ENCODE measurements at places on chromosomes 11 and 22.

DNA sequence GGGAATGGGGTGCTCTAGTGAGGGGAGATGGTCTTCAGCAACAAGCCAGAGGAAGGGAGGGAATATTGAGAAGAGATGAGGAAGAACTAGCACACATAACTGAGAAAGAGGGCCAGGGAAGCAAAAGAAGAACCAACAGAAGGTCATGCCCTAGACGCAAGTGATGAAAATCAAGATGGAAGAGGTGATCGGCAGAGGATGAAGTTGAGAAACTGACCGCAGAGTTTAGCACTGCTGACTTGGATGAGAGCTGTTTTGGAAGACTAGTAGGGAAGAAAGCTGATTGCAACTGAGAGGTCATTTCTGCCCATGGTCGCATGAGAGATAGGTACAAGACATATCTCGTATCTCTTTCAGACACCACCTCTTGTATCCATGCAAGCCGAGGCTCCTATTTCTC lies 2.9 kb downstream of the SPINDOC start:
- no peak for DNase-seq

- no peak for DNase-seq
Observed at GRCh38 chr11:134691295-134691873, 279.3 kb upstream of the B3GAT1 start.

DNA sequence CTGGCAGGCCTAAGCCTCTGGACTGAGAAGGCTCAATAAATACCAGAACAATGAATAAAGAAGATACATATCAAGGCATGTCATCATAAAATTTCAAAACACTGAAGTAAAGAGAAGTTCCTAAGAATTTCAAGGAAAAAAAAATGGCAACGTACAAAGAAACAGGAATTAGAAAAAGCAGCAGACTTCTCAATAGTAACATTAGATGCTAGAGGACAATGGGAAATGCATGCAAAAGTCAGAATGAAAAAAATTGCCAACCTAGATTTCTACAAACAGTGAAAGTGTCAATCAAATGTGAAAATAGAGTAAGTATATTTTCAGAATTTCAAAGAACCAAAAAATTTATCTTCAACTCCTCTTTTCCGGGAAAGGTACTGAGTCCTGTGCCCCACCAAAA lies 125.0 kb downstream of the KCNC1 start:
- no peak for DNase-seq

DNA sequence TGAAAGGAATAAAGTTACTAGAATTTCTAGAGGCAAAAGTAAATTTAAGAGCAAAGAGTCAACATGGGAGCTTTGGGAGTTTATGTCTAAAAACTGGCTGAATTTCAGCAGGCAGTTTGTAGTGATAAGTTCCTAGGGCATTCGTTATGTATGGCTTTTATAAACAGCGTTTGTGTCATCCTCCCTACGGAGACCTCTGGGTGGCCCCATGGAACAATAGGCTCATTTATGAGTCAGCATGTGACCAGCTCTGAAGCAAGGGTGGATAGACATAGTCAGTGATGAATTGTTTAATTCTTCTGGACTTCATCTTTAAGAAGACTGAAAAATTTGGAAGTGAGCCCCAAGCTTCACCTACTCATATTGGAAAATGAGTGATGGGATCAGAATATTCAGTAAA lies 37.1 kb downstream of the SVIP start:
- no peak for DNase-seq

DNA sequence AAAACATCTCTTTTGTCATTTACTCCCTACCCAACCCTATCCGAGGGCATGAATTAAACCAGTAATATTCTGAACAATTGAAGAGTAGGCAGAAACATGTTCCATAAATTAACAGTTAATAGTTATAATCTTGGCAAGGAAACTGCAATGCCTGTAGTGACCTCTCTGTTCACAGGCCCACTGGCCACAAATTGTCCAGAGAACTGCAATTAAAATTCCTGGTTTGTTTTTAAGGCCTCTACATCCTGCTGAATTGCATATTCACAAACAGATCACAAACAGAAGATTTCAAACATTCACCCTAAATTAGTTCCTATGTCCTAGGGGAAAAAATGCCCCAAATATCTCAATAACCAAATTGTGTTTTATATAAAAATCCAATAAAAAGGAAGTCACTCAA lies 143.2 kb upstream of the TRPC6 start:
- no peak for DNase-seq

- DNase-seq: no peak
Observed at GRCh38 chr22:36918586-36919284, 5.3 kb downstream of the CSF2RB start.

DNA sequence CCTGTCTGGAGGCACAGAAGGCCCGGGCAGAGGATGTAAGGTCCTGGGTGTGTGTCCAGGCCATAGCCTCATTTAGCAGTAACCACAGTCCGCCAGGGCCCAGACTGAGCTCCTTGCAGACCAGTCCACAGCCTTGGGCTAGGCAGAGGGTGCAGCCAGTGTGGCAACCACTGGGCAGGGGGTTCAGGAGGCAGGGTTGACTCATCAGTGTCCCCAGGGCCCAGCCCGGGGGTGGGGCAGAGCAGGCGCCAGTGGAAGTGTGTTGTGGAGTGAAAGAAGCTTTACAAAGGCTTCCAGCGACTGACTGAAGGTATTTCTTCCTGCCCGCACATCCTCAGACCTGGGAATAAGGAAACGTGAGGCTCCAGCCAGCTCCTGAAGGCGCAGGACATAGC lies 27.7 kb upstream of the WNT11 start:
- no peak for DNase-seq

DNA sequence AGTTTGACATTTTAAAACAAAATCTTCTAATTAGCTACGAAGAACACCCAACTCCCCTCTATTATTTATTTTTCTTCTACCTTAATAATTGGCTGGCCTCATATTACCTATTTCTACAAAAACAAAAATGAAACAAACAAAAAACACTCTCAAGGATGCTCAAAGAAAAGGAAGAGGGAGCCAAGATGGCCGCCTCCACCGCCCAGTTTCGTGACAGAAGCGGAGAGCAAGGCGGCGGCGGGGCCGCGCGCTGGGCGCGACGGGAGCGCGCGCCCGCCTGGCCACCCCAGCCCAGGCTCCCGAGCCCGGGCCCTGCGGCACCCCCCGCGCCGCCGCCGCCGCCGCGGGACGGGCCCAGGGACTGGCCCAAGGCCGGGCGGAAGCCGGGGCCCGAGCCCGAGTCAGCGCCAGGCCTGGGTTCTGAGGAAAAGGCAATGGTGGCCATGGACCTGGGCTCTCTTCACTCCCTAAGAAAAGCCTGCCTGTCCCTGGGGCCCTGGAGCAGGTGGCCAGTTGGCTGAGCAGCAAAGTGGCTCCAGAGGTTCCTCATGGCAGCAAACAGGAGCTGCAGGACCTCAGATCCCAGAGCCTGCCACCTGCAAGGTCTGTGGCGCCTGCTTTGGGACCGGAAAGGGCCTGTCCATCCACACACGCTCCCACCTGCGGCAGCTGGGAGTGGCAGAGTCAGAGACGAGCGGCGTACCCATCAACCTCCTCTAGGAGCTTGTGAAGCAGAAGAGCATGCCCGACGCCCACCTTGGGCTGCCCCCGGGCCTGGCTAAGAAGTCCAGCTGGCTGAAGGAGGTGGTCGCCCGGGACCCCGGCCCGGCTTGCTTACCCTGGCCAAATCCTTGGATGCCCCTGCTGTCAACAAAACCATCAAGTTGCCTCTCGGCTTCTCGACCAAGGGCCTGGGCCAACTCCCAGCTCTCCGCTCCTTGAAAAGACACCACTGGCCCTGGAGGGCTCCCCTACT lies 543.2 kb upstream of the CCDC179 start:
- no peak for DNase-seq

DNA sequence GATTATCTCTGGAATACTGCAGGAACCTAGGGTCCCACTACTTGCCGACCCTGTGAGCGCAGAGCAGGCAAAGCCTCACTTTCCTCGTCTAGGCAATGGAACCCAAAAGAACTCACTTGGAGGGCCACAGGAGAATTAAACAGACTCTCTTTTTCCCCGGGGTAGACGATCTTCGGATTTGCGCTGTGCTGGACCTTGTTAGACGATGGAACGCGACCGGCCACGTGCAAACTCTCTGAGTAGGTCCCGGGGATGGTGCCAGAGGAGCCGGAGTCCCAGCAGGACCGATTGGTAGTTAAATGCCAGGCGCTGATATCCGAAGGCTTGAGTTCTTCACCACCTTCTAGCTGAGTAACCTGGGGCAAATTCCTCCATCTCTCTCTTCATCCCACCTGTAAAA lies 1.0 kb upstream of the SLC1A2 start:
- no peak for DNase-seq

GRCh38 chr11:73141031-73141308 lies 1.1 kb downstream of the FCHSD2 start:
- DNase-seq: no peak

- DNase-seq: no peak
Observed at GRCh38 chr22:40334060-40334459, 12.2 kb upstream of the ADSL start.

DNA sequence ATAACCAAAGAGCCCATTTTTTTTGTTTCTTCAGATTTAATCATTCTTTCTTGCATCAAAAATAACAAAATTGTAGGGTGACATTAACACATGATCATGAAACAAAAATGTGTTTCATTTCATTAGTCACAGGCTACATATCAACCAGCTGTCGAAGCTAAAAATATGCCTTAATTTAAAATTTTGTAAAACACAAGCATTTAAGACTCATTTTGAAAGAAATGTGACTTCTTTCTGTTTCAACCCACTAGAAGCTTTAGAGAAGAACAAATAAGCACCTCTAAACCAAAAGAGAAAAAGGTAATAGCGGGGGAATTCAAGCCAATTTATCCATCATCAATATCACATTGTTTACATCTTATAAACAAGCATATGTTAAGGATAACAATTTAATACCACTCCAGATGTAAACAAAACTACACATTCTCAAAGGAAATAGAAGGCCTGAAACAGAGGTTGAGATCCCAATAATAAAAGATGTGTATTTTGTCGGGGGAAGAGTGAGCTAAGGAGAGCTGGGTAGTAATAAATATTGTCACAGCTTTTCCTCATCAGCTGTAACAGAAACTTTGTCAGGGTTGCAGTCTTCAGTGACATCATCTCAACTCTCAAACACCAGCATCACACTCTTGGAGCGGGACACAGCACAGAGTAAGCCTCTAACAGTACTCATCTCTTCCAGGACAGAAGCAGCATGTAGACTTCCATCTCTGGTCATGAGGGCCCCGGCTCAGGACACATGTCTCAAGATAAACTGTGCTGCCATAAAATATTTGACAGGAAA lies 42.0 kb downstream of the ALG9 start:
- DNase-seq: no peak

- DNase-seq: no peak
Observed at GRCh38 chr11:9462172-9462799, 1.5 kb downstream of the ZNF143 start.

DNA sequence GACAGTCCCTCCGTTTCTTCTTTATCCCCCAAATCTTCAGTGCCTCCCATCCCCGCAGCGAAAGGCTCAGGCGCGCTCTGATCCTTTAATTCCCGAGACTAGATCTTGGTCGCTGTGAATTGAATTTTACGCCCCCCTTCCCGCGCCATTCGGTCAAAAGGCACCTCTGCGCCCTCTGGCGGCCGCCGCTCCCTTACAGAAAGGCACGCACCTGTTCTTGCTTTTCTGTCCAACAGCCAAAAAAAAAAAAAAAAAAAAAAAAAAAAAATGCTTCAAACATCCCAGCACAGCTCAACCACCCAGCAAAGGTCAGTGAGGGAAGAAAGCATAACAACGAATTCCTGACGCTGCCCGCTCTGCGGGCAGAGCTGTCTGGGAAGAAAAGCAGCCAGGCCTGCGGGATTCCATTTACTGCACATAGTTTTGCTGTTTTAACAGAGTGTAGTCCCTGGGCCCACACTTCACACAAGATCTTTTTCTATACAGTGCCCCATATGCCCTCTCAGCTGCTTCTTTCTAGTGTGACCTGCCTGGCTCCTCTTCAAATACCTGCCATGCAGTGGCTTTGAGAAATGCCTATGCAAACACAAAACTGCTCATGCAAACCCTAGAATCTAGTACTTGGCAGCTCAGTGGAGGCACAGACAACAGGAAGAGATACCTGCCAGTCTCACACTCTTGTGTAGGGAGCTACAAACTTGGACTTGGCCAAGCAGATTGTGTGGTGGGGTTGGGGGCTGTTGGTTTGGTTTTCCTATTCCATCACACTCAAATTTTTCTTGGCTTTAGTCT lies 1.3 kb upstream of the ESAM start:
- DNase-seq: peak; percentile 89

- DNase-seq: no peak
Observed at GRCh38 chr11:82869657-82870056, 30.6 kb downstream of the PRCP start.

DNA sequence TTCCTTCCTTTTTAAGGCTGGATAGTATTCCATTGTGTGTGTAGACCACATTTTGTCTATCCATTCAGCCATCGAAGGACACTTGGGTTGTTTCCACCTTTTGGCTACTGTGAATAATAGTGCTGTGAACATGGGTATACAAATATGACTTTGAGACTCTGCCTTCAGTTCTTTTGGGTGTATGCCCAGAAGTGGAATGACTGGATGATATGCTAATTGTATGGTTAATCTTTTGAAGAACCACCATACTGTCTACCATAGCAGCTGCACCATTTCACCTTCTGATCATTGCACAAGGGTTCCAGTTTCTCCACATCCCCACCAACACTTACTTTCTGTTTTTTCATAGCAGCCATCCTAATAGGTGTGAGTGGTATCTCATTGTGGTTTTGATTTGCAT lies 30.3 kb downstream of the SGSM1 start:
- DNase-seq: no peak

DNA sequence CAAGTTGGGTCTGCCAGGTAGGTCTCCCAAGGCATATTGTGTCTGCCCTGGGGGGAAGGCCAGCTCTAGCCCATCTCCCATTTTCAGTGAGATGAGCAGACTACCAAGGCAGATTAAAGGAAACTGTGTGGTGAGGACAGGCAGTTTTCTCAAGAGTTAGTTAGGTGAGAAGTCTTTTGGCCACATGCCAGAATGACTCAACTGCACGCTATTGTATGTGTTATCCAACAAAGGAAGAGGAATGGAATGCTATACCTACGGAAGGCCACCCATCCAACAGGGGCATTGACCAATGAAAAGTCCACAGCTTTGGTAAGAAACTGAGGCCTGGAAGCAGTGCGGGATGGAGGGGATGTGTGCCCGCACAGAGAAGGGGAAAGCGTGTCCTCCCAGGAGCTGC lies 941.7 kb downstream of the NTM start:
- no peak for DNase-seq

DNA sequence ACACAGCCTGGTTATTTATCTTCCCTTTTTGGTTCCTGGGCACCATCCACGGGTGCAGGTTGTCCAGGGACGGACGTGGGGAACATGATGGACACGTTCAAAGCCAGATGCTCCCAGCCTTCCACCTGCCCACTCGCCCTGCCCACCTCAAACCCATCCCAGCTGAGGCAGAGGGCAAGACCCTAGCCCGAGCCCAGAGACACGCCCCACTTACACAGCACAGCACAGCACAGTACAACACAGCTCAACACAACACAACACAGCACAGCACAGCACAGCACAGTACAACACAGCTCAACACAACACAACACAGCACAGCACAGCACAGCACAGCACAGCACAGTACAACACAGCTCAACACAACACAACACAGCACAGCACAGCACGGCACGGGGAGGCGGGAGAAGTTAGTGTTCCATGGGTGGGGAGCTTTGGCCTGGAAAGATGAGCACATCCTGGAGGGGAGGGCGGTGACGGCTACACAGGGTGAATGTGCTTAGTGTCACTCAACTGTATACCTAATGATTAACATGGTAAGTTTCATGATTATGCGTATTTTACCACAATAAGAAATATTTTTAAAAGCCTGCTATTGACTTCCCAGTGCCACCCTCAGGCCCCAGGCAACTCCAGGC lies 1507.5 kb downstream of the BRD1 start:
- no peak for DNase-seq

GRCh38 chr11:91104237-91104636 lies 881.4 kb upstream of the CHORDC1 start:
- no peak for DNase-seq

Data from right forelimb (tissue), 1 donor.